ENCODE measurements at places on chromosomes 5 and 9.
A peak's percentile ranks its signal among the peaks of the same experiment; 100 is the strongest.

- H3K36me3 ChIP-seq = no peaks in the 10 kb centered on the region
- no peak overlapping the region for H3K27ac ChIP-seq
- no peaks in the 10 kb centered on the region for H3K4me1 ChIP-seq
Observed at GRCh38 chr5:156799171-156799570, 50.9 kb upstream of the PPP1R2B start.

DNA sequence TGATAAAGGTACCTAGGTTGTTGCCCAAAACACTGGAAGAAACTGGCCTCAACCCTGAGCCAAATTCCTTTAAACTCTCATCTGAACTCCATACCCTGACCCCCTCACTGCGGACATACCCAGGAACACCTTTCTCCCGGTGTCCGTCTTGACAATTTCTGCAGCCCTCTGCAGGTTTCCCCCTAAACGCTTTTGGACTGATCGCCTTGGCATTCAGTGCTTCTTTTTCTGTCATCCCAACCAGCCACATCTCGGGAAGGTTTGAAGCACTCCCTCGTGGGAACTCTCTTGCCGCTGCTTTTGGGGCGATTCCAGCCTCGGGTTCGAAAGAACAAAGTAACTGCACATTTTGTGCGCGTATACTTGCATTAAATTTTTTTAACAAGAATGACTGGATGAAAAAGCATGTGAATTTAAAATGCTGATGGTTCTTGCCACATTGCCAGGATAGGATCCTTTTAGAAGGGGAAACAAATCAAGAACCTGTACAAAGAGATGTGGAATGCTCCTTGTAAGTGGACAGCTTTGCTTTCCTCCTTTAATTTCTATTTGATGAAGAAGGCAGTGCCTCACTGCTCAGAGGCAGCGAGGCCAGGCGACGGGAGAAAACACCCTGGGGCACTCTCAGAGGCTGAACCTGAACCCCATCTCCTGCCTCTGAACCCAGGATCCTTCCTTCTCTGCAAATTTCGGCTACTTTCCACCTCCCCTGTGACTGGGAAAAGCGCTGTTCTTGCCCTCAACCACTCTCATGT, 615 bp downstream of the PSMD5 start:
- no peaks in the 10 kb centered on the region for H3K27me3 ChIP-seq
- peak overlapping the region; percentile 97 for H3K27ac ChIP-seq
- peaks cover 11% of the 10 kb centered on the region for H3K36me3 ChIP-seq
- peaks cover 30% of the 10 kb centered on the region for H3K4me1 ChIP-seq
- peak overlapping the region; percentile 70 for H3K4me3 ChIP-seq

DNA sequence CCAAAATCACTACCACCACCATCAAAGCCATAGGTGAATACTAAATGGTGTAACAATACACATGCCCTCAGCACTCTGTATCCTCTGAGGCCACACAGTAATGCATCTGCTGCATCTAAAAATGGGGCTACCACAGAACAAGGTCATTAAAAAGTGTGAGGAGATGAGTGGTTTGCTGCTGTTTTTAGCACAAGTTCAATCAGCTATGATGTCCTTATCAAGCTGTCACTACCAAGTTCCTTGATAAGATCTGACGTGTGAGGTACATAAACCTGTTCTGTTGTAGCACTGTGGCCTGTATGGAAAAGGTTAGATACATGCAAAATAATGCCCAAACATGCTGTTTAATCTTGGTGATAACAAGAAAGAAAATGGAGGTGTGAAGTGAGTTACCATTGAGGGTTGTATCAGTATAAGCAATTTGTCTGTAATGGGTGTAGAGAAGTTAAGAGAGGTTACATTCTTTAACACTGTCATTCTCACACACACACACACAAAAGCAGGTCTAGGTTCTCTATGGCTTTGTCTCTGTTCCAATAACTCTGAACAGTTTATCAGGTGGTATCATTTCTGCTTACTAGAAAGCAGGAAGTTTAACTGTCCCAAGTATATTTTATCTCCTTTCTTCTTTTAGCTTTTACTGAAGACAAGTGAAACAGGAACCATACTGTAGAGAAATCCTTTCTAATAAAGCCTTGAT, 252.9 kb downstream of the CWC27 start:
- no peaks in the 10 kb centered on the region for H3K27me3 ChIP-seq
- no peak overlapping the region for H3K4me3 ChIP-seq
- no peak for DNase-seq

GRCh38 chr5:121408778-121409177, 442.9 kb upstream of the FTMT start:
- H3K4me1 ChIP-seq = no peaks in the 10 kb centered on the region
- H3K4me3 ChIP-seq = no peak overlapping the region
- H3K27me3 ChIP-seq = no peaks in the 10 kb centered on the region
- no peaks in the 10 kb centered on the region for H3K36me3 ChIP-seq

- no peak overlapping the region for H3K4me3 ChIP-seq
- no peak for DNase-seq
- no peak overlapping the region for H3K27ac ChIP-seq
Observed at GRCh38 chr9:7341571-7341970, 458.0 kb downstream of the DMAC1 start.

DNA sequence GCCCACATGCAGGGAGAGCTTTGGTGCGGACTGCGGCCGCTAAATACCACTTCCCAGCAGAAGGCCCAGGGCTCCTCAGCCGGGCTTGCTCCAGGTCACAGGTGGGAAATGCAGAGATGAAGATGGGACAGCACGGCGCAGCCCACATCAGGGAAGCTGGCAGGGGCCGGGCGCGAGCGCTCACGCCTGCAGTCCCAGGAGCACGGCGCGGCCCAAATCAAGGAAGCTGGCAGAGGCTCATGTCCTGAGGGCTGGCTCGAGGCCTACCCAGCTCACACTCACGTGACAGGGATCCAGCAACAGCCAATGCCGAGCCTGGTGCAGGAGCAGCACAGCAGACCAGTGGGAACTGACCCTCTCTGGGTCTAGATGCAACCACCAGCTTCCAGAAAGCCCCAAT, 16.3 kb downstream of the LPCAT1 start:
- DNase-seq = no peak
- no peak overlapping the region for H3K4me3 ChIP-seq
- H3K27me3 ChIP-seq = no peaks in the 10 kb centered on the region
- no peaks in the 10 kb centered on the region for H3K4me1 ChIP-seq
- H3K36me3 ChIP-seq = peaks cover 24% of the 10 kb centered on the region

DNA sequence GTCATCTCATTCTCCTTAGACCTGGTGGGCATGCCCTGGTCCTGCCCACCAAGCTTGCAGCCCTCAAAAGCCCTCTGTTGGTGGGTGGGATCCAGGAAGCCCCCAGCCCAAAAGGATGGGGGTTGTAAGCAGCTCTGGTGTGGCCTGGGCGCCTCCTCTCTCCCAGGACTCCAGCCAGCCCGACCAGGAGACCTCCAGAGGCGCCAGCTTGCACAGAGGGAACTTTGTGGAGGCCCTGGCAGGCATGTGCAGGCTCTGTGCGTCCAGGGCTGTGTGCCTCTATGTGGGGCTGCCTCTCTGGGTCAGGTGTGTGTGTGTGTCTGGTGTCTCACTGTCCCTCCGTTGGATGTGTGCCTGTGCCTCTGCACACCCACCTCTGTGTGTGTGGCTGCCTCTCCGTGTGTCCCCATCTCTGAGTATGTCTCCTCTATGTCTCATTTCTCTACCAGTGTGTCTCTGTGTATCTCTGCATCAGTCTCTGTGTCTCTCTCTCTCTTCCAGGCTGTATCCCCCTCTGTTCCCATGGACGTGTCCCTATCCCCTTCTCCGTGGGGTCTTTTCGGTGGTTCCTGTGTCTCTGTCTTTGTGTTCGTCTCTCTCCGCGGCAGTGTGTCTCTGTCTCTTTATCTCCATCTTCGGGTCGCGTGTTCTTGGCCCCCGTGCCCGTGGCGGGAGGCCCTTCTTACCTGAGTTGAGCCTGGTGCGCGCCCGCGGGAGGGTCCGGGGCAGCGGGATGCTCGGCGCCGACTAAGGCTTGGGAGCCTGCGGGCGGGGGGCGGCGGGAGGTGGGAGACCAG, 501 bp downstream of the ENHO start:
- H3K4me1 ChIP-seq = peaks cover 10% of the 10 kb centered on the region

GRCh38 chr5:38932854-38933408, 87.1 kb downstream of the OSMR start:
- H3K4me1 ChIP-seq = no peaks in the 10 kb centered on the region
- no peak for DNase-seq
- H3K4me3 ChIP-seq = no peak overlapping the region
